ENCODE measurements at places on chromosomes 7 and 10.

- no peak for DNase-seq
Measured at GRCh38 chr7:28815369-28815927, 142.7 kb downstream of the TRIL start.

GRCh38 chr7:46747869-46748576, 827.0 kb upstream of the IGFBP3 start:
- no peak for DNase-seq

GRCh38 chr7:127629268-127629854, 11.4 kb upstream of the PAX4 start:
- DNase-seq = no peak

- DNase-seq = no peak
Measured at GRCh38 chr10:123778719-123779517, 112.7 kb downstream of the CPXM2 start.
